ENCODE measurements at places on chromosomes 7 and 10. TPM values are rescaled to one million over a fixed set of nuclear protein-coding genes. Genes with fewer than 3 reads are reported as not detected.

CALML5 gene
- total RNA-seq: not detected

C10orf71 gene
- not detected for total RNA-seq

ZSCAN25 gene
- 35.6 TPM for total RNA-seq

CNNM1 gene
- 0.25 TPM for total RNA-seq

OPALIN gene
- total RNA-seq: not detected

C7orf33 gene
- not detected for total RNA-seq

MSMB gene
- total RNA-seq: not detected

All from activated T-cell treated with anti-CD3 and anti-CD28 coated beads, Interleukin-2, amount 50 U/mL, for 72 hours (primary cell).